ENCODE measurements at places on chromosomes 7 and 10. TPM values are rescaled to one million over a fixed set of nuclear protein-coding genes. Genes with fewer than 3 reads are reported as not detected.

DNA sequence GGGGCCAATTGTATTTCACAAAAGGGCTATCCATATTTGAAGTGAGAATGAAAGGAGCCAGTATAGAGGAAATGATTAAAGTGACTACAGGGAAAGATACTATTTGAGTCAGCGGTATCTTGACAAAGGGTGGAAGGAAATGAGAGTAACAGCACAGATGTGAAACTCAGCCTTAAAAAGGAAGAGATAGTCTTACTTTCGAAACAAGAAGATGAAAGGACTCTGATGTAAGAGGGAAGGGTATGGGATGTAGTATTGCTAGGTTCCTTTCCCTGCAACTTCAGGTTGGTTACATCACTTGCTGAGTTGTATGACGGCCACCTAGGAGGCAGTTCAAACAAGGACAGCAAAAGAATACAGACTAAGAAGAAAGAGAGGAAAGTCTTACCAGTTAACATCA is 13.7 kb downstream of the CISD1 start:
- no peak for DNase-seq

DNA sequence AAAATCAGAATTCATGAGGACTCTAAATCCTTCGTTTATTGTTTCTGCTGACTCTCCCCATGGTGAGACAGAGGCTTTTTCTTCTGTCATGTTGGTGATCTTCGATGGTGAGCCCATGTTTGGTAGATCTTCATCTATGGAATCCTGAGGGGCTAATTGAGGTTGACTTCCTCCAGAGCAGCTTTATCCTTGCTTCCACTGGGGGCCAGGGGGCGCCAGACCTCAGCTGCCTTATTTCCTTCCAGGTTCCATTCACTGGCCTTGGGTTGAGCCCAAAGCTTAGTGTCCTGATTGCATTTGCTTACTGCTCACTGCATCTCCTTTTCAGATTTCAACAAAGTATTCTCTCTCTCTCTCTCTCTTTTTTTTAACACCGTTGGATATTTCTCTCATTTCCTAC is 80.7 kb downstream of the GCC1 start:
- DNase-seq: peak; percentile 47

DNA sequence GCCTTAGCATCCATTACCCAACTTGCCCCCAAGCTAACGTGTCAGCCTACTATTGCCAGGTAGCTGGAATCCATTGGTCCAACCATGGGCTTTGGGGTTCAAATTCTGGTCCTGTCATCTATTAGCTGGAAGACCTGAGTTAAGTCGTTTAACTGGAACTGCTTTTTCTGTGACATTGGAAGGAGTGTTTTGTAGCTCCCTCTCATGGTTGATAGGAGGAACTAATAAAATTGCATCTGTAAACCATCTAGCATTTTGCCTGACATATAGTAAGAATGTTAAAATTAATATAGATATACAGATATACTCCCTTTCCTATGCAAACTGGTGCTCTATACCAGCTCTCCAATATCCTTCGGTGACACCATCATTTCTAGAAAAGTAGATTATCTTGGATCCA is 23.8 kb upstream of the SLF2 start:
- no peak for DNase-seq

GRCh38 chr10:68796605-68797004 is 30.7 kb upstream of the STOX1 start:
- DNase-seq: no peak

- DNase-seq: no peak
These were observed 14.5 kb downstream of the TUBGCP2 start for GRCh38 chr10:133294189-133294588.

DNA sequence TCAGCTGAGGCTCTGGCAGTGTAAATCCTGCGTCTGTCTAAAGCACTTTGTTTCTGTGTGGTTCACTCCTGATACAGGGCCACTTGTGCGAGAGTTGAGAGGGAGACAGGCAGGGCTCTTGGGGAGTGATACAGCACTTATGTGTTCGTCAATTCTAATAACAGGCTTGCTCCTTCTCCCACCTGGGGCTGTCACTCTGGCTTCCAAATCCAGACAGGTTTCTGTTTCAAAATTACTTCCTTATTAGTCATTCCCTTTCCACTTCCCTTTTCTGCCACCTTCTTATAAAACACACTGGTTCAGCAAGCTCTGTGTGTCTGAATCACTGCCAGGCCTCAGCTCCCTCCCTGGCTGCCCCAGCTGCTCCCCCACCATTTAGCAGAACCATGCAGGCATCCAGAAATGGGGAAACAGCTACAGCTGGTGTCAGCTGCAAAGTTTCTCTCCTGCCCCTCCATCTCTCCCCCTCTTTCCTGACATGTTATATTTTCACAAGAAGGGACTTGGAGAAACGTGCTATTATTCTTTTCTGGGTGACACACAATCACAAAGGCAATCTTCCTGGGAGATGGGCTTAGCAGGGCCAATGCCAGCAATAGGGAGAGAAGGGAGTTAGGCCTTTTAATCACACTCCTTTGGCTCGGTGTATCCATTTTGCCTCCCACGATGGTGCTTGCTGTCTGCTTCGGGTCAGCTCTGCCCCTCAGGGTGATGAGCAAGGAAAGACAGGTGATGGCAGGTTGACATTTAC is 58.4 kb upstream of the ZNRF2 start:
- DNase-seq: peak; percentile 84

- no peak for DNase-seq
These were observed 190.0 kb upstream of the MKI67 start for GRCh38 chr10:128316121-128316726.

DNA sequence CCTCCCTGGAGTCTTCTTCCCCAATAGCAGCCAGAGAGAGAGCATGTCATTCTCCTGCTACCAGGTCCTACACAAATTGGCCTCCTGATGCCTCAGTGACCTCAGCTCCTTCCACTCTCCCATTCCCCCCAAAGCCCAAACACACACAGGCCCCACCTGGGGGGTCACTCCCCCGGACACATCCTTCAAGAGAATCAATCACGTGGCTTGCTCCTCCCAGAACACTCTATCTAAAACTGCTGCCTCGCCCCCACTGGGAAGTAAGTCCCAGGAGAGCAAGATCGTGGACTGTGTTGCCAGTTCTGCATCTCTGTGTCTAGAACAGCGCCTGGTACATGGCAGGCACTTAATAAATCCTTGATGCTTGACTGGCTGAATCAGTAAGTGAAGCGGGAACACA is 2.5 kb upstream of the HSPA12A start:
- no peak for DNase-seq

DNA sequence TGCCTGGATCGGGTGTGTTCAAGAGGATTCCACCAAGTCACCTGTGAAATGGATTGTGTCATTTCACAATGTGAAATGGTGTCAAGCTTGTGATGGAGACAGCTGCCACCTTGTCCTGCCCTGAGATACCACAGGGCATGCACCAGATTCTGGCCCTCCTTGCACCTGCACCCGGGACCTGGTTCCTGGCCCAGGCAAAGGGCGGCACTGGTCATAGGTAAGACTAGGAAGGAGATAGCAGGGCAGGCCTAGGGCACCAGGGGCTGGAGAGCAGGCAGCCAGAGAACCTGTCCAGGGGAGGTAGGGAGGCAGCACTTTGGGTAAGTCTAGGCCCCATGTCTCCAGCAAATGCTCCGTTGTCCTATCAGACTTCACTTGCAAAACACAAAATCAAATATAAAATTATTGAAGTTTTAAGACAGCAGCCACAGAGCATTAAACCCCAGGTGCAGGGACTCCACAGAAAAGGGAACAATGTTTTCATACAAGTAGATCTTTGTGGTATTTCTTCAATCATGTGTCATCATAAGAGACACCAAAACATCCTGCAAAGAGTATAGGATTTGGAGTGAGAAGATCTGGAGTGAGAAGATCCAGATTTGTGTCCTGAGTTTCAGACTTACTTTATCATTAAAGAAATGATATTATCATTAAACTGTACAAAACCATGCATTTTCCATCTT is 22.7 kb upstream of the ZNF800 start:
- DNase-seq: no peak

DNA sequence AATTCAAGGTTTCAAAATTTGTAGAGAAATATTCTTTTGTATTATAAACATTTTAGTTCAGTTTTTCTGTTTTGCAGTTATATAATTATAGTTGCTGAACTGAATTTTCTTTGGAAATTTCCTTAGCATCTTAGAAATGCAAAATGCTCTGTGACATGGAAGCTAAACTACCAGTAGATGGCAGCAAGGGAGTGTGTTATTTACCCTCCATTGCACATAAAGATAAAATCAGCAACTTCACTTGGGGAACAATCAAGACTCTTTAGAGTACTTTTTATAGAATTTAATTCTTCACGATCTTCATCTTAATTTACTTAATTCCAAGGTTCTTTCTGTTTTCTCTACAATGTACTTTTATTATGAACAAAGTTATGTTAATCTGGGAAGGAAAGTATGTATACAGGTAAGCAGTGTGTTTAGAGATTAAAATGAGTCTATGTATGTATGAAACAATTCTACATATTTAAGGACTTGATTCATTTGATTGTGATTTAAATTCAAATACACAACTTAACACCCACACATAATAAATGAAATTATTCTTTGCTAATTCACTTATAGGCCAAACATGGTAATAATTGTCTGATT is 404.2 kb downstream of the THSD7A start:
- DNase-seq: no peak

DNA sequence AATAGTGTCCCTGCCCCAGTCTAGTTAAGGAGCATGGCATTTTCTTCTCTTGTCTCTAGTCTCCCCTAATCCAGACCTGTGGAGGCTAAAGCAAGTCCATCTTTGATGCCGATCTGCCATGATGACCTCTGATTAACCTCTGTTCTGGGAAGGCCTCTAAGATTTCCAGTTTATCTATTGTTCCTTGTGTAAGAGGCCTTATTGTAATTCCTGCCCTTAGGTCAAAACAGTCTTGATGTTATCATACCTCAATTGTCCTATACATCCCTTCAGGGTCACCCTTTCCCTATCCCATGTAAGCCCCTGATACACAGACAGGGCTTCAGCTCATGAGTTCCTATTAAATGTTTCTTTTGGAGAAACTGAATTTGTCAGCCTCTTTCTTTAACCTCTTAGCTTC is 4.9 kb upstream of the ZMIZ2 start:
- DNase-seq: no peak

DNA sequence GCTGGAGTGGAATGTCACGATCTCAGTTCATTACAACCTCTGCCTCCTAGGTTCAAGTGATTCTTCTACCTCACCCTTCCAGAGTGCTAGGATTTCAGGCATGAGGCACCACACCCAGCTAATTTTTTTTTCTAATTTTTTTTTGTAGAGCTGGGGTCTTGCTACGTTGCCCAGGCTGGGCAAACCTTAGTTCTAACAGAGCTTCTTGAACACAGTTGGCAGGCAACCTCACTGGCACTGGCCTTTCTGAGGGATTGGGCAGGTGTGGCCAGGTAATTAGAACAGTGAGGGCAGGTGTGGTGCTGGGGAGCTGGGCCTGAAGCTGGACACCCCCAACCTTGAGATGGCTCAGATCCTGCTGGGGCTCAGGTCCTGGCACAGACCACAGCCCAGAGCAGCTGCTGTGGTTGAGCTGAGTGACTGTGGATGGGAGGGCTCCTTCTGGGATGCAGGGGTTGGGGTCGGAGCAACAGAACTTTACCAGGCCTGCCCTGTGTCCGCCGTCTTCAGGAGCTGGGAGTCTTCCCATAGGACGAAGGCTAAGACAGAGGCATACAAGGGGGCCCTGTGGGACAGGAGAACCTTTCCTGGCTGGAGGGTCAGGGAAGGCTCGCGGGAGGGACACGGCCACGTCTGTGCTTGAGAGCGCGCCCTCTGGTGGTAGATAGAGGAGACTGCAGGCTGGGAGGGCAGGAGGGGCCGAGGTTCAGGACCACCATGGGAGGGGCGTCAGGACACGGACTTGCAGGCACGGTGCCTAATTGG is 48.2 kb downstream of the COL26A1 start:
- peak; percentile 51 for DNase-seq

- no peak for DNase-seq
These were observed at the start of gene SAMD9L for GRCh38 chr7:93148144-93148543. TSS of gene SAMD9L (minus strand) at chr7:93148385. CDS start at chr7:93135971, 12,414 bp downstream.

DNA sequence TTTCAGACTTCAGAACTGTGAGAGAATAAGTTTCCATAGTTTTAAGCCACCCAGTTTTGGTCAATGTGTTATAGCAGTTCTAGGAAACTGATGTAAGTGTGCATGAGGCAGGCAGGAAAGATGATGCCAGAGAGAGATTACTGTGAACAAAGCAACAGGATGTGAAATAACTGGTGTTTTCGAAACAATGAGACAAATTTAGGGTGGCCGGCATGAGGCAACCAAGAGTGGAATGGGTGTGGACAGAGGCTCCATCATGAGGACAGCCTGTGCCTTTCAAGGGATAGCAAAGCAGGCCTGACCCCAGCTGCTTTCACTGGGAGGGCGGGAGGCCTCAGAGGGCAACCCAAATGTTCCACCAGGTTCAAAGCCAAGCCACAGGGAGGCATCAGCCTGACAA is 67.3 kb upstream of the UCN3 start:
- DNase-seq: peak; percentile 73

GRCh38 chr7:154202002-154202401 is 149.8 kb downstream of the DPP6 start:
- DNase-seq: no peak

- no peak for DNase-seq
These were observed 8.9 kb upstream of the GJC3 start for GRCh38 chr7:99938296-99938695.

GRCh38 chr7:37714606-37715005 is 31.0 kb downstream of the GPR141 start:
- no peak for DNase-seq

EPHA1 gene
- 9.0 TPM for total RNA-seq

GRCh38 chr10:87053111-87053510 is 33.0 kb downstream of the FAM25A start:
- DNase-seq: no peak

All from lower lobe of right lung (tissue), 2 donors.